ENCODE measurements at places on chromosomes 3 and 15.

- DNase-seq = no peak
Observed at GRCh38 chr3:46335541-46335940, 18.4 kb upstream of the CCR2 start.

DNA sequence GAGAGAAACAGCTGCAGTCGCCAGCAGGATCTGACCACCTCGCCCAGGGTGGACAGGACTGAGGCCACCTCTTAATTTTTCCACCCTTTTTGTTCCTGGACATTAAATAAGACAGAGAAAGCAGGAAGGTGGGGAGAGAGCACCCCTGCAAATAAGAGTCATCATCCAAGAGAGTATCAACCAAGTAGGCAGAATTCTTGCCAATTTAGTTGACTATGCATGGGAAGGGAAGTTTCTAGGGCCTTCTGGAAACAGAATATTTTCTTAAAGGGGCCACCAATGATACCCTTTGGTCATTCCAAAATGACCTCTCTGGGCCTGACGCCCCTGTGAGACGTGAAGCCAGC lies 136.2 kb downstream of the TJP1 start:
- DNase-seq = no peak

GRCh38 chr3:160754371-160754854 lies 1.6 kb upstream of the PPM1L start:
- DNase-seq = peak; percentile 29

DNA sequence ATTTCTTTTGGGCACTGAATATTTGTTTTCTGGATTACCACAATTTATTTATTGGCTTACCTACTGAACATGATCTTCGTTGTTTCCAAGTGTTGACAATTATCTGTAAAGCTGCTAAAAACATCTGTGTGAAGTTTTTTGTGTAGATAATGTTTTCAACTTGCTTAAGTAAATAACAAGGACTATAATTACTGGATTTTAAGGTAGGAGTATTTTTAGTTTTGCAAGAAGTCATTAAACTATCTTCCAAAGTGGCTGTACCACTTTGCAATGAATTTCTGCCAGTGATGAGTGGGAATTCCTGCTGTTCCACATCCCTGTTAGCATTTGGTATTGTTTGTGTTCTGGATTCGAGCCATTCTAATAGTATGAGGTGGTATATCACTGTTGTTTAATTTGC lies 702.2 kb downstream of the MECOM start:
- DNase-seq = no peak

GRCh38 chr3:49745986-49746385 lies 22.2 kb upstream of the GMPPB start:
- no peak for DNase-seq

GRCh38 chr3:15171096-15171495 lies 35.0 kb upstream of the CAPN7 start:
- DNase-seq = no peak

GRCh38 chr3:16319307-16319706 lies 54.3 kb downstream of the OXNAD1 start:
- DNase-seq = no peak

- DNase-seq = no peak
Observed at GRCh38 chr15:66941791-66942190, 123.6 kb upstream of the SMAD3 start.

DNA sequence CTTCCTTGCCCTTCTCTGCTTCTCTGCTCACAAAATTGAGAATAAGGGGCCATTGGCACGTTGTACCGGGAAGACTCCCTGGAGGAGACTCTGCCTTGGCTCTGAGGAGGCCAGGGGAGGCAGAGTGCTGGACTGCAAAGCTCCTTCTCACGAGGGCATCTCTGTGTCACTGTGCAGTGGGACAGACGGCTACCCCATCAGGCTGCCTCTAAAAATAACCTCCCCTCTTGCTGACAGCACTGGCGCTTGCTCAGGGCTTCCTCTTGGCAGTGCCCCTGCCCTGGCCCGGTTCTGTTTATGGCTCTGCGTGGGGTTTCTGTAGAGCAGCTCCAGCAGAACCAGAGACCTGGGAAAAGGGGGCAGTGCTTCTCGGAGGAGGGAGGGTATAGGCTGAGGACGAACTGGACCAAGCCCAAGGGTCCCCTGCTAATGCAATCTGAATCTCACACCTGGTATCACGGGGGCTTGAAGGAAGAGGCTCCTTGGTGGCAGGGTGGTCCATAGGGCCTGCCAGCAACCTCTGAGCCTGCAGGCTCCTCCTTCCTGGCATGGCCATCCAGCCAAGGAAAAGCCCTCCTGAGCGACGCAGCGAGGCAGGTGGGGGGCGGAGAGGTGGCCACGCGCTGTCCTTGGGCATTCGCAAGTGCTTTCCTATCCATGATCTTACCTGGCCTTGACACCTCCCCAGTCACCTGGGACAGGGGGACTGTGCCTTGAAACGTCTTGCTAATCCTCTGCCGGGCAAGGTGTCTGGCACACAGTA lies 63.3 kb upstream of the TLE3 start:
- DNase-seq = no peak

- DNase-seq = no peak
Observed at GRCh38 chr15:99657996-99658395, 75.2 kb downstream of the LYSMD4 start.

GRCh38 chr15:80154336-80154735 lies 1.5 kb downstream of the FAH start:
- DNase-seq = no peak

GRCh38 chr15:40436116-40436891 lies 4.4 kb upstream of the BAHD1 start:
- DNase-seq = no peak

DNA sequence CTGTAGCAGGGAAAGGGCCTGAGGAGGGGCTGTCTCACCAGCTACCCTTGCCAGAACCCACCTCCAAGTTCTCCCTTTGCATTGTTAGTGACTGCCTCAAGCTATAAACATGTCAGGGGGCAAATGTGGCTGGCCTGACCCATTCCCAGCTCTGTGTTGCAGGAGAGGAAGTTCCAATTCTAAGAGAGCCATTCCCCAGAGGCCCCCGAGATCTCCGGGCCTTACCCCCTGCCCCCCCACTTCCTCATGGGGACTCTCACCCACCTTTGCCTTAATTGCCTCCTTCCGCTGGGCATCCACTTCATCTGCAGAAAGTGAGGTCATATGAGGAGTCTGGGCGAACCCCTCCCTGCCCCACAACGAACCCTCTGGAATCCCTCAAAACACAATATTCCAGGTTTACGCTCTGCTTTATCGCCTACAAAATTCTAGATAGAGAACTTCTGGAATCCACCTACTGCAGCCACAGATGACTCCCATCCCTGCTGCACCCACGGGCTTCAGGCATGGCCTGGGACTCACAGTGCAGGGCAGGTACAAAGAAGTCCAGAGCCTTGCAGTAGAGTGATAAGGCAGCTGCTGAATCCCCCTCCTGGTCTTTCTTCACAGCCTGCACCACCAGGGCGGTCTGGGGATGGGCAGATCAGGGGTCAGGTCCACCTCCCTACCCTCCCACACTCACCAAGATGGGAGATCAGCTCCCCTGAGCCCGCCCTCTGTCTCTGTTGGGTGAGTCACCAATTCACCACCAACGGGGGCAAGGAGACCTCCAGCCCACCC lies 4.0 kb downstream of the ULK3 start:
- DNase-seq = no peak

GRCh38 chr15:59545573-59545972 lies 66.0 kb upstream of the GCNT3 start:
- no peak for DNase-seq

DNA sequence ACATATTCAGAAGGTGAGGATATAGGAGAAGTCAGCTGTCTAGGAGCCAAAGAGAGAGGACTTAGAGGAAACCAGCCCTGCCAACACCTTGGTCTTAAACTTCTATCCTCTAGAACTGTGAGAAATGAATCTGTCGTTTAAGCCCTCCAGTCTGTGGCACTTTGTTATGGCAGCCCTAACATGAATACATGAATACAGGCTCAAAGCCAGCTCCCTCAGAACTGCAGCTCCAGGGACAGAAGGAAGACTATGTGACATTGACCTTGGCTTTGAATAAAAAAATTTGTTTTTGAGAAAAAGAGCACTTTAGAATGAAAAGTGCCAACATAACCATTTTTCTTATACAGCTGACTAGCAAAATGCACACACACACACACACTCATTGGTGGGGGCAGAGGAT lies 110.9 kb upstream of the ATP2B2 start:
- no peak for DNase-seq

GRCh38 chr3:58529516-58530353 lies 7.3 kb downstream of the ACOX2 start:
- no peak for DNase-seq

DNA sequence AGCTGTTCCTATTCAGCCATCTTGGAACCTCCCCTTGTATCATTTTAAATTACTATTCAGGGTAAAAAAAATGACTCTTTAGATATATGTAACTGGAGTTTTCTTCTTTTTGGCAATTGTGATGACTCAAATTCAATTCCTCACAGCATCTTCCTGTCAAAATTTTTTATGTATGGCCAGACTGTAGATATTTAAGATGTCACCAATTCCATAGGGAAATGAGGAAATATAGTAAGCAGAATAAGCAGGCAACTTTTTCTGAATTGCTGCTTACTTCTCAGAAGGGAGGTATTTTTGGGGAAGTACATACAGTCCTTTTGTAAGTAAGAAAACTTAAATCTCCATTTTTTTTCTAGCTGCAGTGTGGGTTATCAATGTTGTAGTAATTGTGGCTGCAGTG lies 28.8 kb downstream of the EAF2 start:
- no peak for DNase-seq

- DNase-seq = no peak
Observed at GRCh38 chr3:58384381-58385090, 49.1 kb downstream of the PDHB start.

DNA sequence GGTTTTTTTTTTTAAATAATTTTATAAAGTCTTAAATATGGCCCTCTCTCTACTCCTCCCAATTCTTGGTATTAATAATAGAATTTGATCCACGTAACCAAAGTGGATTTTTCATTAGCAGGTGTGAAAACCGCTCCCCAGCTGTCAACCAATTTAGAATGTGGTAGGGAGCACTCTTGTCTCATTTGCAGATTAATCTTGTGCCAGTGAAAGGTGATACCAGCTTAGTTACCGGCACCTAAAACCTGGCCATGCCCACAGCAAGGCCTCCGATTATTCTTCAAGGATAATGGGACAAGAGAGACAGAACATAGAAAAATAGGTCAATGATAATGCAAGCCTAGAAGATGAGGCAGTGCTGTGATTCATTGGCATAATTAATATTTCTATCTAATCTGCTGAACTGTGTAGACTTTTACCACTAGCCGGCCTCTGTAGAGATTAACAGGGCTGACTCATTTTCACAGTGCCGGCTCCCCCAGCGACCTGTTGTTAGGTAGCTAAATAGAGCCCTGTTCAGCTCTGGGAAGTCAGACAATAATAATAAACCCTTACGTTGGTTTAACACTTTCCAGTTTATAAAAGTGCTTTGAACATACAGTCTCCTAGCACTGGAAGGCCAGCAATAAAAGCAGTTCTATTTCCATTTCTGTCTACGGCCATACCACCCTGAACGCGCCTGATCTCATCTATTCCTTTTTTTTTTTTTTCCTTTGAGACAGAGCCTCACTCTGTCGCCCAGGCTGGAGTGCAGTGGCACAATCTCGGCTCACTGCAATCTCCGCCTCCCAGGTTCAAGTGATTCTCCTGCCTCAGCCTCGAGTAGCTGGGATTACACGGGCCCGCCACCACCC lies 102.9 kb downstream of the SHQ1 start:
- DNase-seq = no peak

DNA sequence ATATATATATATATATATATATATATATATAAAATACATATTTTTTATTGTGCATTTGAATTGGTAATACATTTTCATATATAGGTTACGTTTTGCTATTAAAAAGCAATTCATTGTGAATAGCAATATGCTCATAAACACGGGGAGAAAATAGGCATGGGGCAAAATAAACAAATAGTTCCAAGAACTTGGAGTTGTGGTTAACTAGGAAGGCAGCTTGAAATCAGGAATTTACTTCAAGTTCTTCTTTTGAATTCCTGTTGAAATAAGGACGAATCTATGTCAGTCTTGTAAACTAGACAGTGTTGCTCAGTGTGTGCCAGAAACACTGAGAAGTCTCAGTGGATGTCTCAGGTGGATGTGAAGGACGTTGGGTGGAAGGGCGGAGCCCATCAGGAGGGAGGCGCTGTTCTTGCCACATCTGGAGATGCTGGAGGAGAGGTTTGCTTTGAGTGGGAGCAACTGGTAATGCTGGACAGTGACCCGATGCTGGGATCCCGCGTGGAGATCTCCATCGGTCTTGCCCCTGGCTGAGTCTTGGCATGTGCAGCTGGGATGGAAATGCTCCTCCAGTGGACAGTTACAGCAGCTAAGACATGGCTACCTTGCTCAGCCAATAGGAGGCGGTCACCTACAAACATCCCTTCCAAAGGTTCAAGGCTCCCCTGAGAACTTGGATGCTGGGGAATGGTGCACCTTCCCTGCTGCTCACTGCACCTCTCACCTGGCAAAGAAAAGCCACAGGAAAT lies 2.5 kb downstream of the IL16 start:
- no peak for DNase-seq

- DNase-seq = no peak
Observed at GRCh38 chr3:141250342-141250741, 18.7 kb downstream of the PXYLP1 start.

- DNase-seq = no peak
Observed at GRCh38 chr3:64056606-64057180, 33.4 kb upstream of the PSMD6 start.

DNA sequence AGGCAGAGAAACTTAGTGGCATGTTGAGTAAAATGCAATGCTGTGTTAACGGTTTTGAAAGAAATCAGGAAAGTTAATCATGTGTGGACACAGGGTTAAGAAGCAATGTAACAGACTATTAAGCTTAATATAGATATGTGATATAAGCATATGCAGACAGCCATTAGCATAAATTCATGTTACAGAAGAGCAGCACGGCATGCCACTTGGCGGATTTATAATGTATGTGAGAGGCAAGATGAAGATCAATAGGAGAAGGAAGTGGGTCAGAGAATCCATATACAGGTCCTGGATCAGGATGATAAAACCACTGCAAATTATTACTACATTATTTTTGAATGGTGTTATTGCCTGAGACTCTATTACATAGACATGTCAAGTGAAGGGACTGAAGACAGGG lies 694.3 kb downstream of the MCTP2 start:
- no peak for DNase-seq

GRCh38 chr3:152205097-152205593 lies 63.6 kb upstream of the MBNL1 start:
- no peak for DNase-seq

DNA sequence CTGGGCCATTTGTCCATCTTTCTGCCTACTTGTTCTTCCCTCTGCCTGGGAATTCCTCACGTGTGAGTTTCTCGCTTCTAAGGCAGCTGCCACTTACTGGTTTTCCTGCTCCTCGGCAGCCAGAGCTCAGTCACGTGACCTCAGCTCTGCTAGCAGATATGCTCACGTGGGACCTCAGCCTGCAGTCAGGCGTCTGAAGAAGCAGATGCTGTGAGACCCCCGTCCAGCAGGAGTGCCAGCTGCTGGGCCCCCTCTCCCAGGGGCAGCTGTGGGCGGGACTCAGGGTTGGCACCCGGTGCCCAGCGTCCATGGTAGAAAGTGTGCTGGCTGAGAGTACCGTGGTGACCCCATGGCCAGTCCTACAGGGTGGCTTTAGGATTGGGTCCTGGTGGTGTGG lies 161.3 kb upstream of the TLE3 start:
- peak; percentile 18 for DNase-seq

- DNase-seq = no peak
Observed at GRCh38 chr15:35383506-35383905, 162.5 kb downstream of the DPH6 start.
